ENCODE measurements at places on chromosomes 4 and X.

GRCh38 chrX:15816886-15817285, 26.6 kb downstream of the ZRSR2 start:
- no peak for DNase-seq

DNA sequence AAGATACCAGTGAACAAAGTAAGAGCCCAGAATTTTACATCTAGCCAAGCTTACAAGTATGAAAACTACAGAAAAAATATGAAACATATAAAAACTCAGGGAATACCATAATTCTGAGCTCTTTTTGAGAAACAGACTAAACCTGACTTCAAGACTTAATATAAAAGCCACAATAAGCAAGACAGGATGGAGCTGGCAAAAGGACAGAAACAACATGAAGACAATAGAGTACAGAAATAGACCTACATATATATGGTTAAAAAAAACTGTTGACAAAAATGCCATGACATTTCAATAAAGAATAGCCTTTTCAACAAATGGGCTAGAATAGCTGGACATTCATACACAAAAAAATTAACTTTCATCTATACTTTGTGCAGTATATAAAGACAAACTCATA, 49.4 kb downstream of the UBA6 start:
- DNase-seq, result no peak

GRCh38 chr4:99625369-99625768, 32.3 kb downstream of the C4orf54 start:
- no peak for DNase-seq

DNA sequence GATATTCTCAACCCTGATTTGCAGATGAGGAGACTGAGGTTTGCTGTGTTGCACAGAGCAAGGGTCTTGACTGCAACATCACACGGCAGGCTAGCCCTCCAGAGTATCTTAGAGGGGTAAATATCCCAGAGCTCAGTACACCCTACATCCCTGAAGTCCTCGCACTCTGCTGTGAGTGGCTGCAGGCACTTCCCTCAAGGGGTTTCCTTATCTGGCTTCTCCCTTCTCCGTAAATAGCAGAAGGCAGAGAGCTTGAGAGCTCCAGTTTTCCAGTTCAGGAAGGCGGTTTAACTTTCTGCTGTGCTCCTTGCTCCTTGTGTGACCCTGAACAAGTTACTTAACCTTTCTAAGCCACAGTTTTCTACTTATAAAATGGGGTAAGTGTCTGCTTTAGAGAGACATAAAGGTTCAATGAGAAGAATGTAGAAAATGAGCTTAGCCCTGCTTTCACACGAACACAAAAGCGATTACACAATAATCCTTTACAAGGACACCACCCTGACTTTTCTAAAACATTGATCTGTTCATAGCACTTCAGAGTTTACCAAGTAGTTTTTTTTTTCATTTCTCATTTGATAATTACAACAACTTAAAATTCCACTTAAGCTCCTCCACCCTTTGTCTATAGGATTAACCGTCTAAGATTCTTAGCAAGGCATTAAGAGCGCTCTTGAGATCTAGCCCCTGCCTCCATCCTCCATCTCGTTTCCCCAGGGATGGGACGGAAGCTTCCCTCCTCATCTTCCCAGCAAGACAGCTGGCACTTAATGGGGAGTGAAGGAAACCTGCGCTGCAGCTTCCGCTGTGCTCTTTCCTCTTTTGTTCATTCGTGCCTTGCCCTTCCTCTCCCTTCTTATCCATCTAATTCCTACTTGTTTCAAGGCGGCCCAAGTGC, 68.4 kb downstream of the TAPT1 start:
- no peak for DNase-seq

- no peak for DNase-seq
Measured at GRCh38 chr4:39365360-39365759, 802 bp downstream of the RFC1 start.

GRCh38 chr4:1418494-1419285, 12.4 kb upstream of the NKX1-1 start:
- DNase-seq, result no peak

GRCh38 chrX:32673193-32673592, 538.2 kb downstream of the DMD start:
- no peak for DNase-seq

- DNase-seq, result no peak
Measured at GRCh38 chrX:13965531-13965930, 64.2 kb downstream of the GEMIN8 start.

GRCh38 chr4:7805533-7806337, 133.9 kb downstream of the AFAP1 start:
- DNase-seq, result peak; percentile 64

- peak; percentile 38 for DNase-seq
Measured at GRCh38 chr4:184439856-184440594, 34.3 kb downstream of the IRF2 start.

DNA sequence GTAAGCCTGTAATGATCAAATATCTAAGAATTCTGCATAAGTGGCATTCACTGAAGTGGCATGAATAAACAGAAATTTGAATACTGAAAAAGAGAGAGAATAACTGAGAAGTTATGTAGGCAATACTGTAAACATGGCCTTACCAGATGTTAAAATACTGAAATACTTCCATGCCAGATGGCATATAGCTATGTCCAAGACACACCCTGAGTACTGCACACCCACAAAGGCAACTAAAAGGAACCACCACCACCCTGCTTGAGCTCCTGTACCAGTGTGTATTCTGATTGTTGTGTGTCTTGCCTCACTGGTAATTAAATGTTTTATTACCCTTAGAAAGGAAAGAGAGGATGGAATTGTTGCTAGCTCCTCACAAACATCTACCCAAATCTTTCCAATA, 192.1 kb downstream of the ADAMTS3 start:
- no peak for DNase-seq

DNA sequence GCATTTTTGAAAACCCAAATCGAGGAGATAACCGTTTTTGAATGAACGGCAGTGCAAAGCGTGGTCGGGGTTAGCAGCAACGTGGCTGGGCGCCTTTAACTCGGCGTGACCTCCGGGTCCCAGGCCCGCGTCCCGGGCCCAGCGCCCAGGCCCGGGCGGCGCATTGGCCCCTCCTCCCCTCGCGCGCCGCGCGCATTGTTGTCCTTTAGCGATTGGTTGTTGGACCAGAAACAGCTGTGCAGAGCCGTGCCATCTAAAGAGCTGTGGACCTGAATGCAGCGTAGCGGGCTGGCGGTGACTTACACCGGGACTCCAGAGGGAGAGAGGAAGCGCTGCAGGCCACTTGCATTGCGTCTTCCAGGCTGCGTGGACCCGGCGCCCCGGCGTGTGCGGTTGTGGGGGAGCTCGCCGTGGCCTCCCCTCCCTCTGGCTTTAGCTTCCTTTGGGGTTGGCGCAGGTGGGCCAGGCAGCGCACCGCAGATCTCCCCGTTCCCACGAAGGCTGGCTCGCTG, at the start of gene STOX2:
Gene STOX2 (plus strand): TSS at position 227 of the 512 bp plus-strand sequence. CDS start 1,484 bp downstream, outside the sequence.
- peak; percentile 24 for DNase-seq

GRCh38 chr4:14853176-14853943, 148.9 kb upstream of the CPEB2 start:
- DNase-seq, result peak; percentile 87

DNA sequence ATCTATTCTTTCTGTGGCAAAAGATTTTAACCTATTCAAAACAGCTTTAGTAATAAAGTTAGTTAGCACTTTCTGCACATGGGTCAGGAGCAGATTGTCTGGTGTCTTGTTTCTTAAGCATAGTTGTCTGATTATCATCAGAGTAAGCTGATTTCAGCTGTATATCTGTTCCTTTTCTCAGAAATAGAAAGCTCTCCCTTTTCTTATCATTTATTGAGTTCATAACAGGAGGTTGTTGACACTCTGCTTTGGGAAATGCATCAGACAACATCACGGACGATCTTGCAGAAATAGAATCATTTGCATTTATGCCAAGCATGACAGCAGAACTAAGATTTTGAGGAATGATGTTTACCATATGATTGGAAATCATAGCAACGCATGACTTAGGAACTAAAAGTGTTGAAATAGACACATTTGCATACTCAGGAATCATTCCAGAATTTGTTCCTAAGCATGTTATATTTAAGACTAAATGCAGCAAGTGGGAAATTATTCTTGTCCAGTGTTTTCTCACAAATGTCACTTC, 66.7 kb downstream of the RBMX2 start:
- no peak for DNase-seq

DNA sequence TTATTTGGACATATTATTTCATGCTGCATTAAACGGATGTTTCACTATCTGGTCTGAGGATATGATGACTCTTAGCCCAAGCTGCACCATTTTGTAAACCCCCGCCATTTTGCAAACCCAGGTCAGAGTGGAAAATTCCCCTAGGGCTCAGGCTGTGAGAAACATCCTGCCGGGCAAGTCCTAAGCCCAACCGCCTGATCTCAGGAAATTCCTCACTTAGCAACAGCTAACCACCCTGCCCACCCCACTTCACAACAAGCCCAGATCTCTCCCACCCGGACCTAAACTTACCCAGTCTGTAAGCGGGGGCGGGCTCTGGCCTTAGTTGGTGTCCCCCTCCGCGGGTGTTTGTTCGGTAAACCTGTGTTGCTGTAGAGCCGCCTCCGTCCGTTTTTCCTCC, 2747.1 kb downstream of the PCDH7 start:
- no peak for DNase-seq

DNA sequence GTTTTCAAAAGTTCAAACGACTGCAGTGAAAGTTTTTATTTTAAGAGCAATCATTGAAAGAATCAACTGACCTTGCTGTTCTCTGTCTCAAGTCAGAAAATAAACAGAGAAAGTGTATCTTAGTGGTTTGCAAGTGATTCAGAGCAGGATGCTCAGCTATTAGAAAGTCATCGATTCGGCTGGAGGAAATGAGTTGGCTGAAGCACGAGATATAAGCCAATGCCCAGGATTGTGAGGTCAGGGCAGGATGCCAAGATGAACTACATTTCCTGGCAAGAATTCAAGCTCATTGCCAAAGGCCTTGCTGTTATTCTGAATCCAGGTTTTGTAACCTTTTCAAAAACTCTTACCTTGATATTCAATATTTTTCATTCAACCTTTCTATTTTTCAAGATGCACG, 541.4 kb upstream of the BOD1L1 start:
- peak; percentile 63 for DNase-seq

- DNase-seq, result no peak
Measured at GRCh38 chr4:24582235-24582832, 2.0 kb downstream of the DHX15 start.

GRCh38 chr4:183142571-183143550, 43.8 kb downstream of the WWC2 start:
- peak; percentile 57 for DNase-seq

DNA sequence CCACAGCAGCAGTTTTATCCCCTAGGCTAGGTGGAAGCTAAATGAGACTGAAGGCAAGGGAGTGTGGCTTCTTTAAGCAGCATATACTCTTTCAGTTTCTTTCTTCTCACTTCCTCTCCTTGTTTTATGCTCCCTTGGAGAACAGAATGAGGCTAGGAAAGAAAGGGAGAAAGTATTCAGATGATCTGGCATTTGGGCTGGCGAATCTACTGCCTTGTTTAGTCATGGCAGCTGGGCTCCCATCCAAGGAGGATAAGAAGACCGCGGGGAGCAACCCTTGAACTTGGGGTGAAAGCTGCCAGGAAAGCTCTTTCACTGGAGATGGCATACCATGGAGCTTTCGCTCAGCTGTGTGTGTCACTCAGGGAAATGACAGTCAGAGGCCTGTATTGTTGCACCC, 72.1 kb downstream of the ARHGEF38 start:
- peak; percentile 6 for DNase-seq

Measured in AG08395 (cell line).